ENCODE measurements at places on chromosomes 2 and 18. TPM values are rescaled to one million over a fixed set of nuclear protein-coding genes. Genes with fewer than 3 reads are reported as not detected.

The RGPD4 gene
- 0.63 TPM for total RNA-seq

The CPS1 gene
- 0.67 TPM for total RNA-seq

The LHCGR gene
- total RNA-seq: not detected

The RAD51AP2 gene
- total RNA-seq: not detected

The DAW1 gene
- total RNA-seq: not detected

The KCNE4 gene
- total RNA-seq: not detected

The TBR1 gene
- total RNA-seq: not detected

The EPB41L3 gene
- 10.9 TPM for total RNA-seq

The MBOAT2 gene
- total RNA-seq: 2.0 TPM

The PAIP2B gene
- total RNA-seq: 2.3 TPM

- H3K36me3 ChIP-seq: no peaks in the 10 kb centered on the region
- no peak for DNase-seq
- H3K4me1 ChIP-seq: no peaks in the 10 kb centered on the region
- H3K27ac ChIP-seq: no peak overlapping the region
- no peak overlapping the region for H3K4me3 ChIP-seq
Observed at GRCh38 chr18:55384551-55385275, 203.3 kb downstream of the TCF4 start.

GRCh38 chr2:198571393-198571792, 767.0 kb downstream of the PLCL1 start:
- no peaks in the 10 kb centered on the region for H3K27me3 ChIP-seq
- H3K36me3 ChIP-seq: no peaks in the 10 kb centered on the region
- H3K27ac ChIP-seq: no peak overlapping the region
- H3K4me1 ChIP-seq: no peaks in the 10 kb centered on the region
- H3K4me3 ChIP-seq: no peak overlapping the region

- DNase-seq: peak; percentile 26
- peak overlapping the region; percentile 83 for H3K27ac ChIP-seq
- peaks cover 40% of the 10 kb centered on the region for H3K4me1 ChIP-seq
Observed at GRCh38 chr2:100580367-100581276, 17.8 kb downstream of the PDCL3 start.

GRCh38 chr2:40394031-40394430, 57.9 kb downstream of the SLC8A1 start:
- H3K4me1 ChIP-seq: no peaks in the 10 kb centered on the region
- H3K27ac ChIP-seq: no peak overlapping the region
- no peak overlapping the region for H3K4me3 ChIP-seq

DNA sequence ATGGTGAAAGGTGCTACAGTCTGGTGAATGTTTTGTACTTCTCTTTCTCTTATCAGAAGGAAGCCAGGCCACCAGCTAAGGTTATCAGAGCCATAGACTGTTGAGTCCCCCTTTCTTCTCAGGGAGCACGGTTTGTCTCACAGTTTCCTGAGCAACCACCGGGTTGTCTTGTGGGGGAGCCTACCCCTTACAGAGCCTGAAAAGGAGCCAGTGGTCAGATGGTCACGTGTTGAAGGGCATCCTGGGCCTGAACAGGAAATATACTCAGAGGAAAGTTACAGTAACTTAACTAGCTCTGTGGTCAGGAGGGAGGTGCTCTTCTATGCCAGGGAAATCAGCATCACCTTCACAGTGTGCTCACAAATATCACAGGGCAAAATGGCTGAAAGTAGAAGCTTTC, 11.6 kb downstream of the CD28 start:
- H3K4me3 ChIP-seq: peak overlapping the region; percentile 21
- H3K27ac ChIP-seq: peak overlapping the region; percentile 70
- DNase-seq: peak; percentile 43
- H3K4me1 ChIP-seq: peaks cover 81% of the 10 kb centered on the region
- H3K27me3 ChIP-seq: no peaks in the 10 kb centered on the region
- peaks cover 51% of the 10 kb centered on the region for H3K36me3 ChIP-seq

DNA sequence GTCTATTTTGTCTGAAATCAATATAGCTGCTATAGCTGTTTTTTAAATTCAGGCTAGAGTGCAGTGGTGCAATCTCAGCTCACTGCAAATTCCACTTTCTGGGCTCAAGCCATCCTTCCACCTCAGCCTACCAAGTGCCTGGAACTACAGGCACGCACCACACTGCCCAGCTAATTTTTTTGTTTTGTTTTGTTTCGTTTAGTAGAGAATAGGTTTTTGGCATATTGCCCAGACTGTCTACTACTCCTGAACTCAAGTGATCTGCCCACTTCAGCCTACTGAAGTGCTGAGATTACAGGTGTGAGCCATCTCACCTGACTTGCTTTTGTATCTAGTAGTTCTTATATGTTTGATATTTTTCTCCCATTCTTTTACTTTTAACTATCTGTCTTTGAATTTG, 259.7 kb downstream of the CDH19 start:
- no peak overlapping the region for H3K27ac ChIP-seq
- DNase-seq: no peak
- no peaks in the 10 kb centered on the region for H3K4me1 ChIP-seq
- no peak overlapping the region for H3K4me3 ChIP-seq
- H3K36me3 ChIP-seq: no peaks in the 10 kb centered on the region
- no peaks in the 10 kb centered on the region for H3K27me3 ChIP-seq

DNA sequence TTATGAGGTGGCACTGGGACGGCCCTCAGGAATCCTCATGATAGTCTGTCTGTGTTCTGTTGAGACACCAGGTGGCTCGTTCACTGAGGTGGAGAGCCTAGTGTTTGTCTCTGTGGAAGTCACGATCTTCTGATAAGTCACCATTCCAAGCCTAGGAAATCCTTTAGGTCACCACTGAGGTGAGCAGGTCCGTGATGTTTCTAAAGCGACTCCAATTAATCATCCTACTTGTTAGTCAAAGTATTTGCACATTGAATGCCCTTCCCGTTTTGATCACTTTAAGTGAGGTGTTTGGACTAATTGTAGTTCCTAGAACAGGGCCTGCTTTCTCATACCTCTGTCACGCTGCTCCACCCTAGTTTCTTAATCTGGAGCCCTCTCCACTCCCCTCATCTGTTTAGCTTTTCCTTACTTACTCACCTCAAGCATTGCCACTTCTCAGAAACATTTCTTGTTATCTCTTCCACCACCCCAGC, 28.0 kb upstream of the DSG3 start:
- H3K27me3 ChIP-seq: no peaks in the 10 kb centered on the region
- no peak overlapping the region for H3K4me3 ChIP-seq
- DNase-seq: no peak
- no peaks in the 10 kb centered on the region for H3K36me3 ChIP-seq
- no peak overlapping the region for H3K27ac ChIP-seq

DNA sequence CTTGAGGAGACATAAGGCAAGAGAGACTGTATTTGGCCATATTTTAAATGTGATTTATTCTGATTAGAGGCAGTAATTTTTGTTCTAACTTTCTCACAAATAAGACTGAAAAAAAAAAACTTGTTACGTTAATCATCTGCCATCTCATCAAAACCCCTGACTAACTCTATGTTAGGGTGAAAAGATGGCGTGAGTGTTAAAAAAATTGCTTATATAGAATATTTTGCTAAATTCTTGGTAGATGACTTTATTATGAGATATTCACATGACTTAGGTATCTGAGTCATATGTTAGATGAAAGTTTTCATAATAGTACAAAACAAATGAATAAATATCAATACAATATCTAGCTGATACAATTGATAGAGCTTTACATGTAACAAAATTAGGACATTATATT, 1508.7 kb upstream of the TMEFF2 start:
- no peak overlapping the region for H3K4me3 ChIP-seq
- no peak for DNase-seq
- H3K36me3 ChIP-seq: no peaks in the 10 kb centered on the region
- H3K27me3 ChIP-seq: no peaks in the 10 kb centered on the region
- H3K4me1 ChIP-seq: no peaks in the 10 kb centered on the region

DNA sequence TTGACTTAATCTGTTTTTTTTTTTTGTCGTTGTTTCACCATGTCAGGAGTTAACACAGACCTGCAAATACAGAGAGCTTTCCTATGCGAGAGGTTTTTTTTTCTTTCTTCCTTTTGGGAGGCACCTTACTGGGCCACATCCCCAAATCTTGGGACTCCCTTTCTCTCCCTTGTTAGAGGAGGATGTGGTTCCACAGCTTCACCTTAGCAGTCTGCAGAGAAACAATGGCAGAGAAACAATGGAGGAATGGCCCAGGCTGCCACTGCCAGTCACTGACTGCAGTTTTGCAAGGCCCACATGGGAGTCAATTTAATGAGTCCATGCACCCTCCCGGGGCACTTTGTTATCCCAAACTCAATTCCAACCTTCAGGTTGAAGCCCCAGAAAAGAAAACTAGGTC, 20.8 kb upstream of the PDK1 start:
- H3K4me3 ChIP-seq: no peak overlapping the region
- H3K27ac ChIP-seq: no peak overlapping the region
- H3K27me3 ChIP-seq: no peaks in the 10 kb centered on the region
- H3K36me3 ChIP-seq: no peaks in the 10 kb centered on the region
- no peaks in the 10 kb centered on the region for H3K4me1 ChIP-seq

GRCh38 chr2:78757191-78757590, 268.3 kb upstream of the REG3G start:
- H3K27ac ChIP-seq: no peak overlapping the region
- no peak for DNase-seq
- no peaks in the 10 kb centered on the region for H3K27me3 ChIP-seq
- H3K36me3 ChIP-seq: no peaks in the 10 kb centered on the region

GRCh38 chr2:160680974-160681373, 187.4 kb upstream of the RBMS1 start:
- no peaks in the 10 kb centered on the region for H3K36me3 ChIP-seq
- no peak overlapping the region for H3K27ac ChIP-seq
- no peaks in the 10 kb centered on the region for H3K27me3 ChIP-seq
- H3K4me3 ChIP-seq: no peak overlapping the region
- no peak for DNase-seq
- H3K4me1 ChIP-seq: no peaks in the 10 kb centered on the region

- no peak within 1 kb of the TSS for H3K27ac ChIP-seq
- peaks cover 6% of the 10 kb centered on the region for H3K4me1 ChIP-seq
- H3K36me3 ChIP-seq: no peaks in the 10 kb centered on the region
- peaks cover 25% of the 10 kb centered on the region for H3K27me3 ChIP-seq
- no peak for DNase-seq
Observed at GRCh38 chr2:121284463-121285449, at the start of gene TFCP2L1. TSS of gene TFCP2L1 (minus strand) at chr2:121285202. CDS start at chr2:121285109, 93 bp downstream.

- H3K4me3 ChIP-seq: no peak overlapping the region
- no peaks in the 10 kb centered on the region for H3K4me1 ChIP-seq
- no peaks in the 10 kb centered on the region for H3K36me3 ChIP-seq
- H3K27ac ChIP-seq: no peak overlapping the region
Observed at GRCh38 chr18:50696436-50696835, 123.4 kb downstream of the MRO start.

DNA sequence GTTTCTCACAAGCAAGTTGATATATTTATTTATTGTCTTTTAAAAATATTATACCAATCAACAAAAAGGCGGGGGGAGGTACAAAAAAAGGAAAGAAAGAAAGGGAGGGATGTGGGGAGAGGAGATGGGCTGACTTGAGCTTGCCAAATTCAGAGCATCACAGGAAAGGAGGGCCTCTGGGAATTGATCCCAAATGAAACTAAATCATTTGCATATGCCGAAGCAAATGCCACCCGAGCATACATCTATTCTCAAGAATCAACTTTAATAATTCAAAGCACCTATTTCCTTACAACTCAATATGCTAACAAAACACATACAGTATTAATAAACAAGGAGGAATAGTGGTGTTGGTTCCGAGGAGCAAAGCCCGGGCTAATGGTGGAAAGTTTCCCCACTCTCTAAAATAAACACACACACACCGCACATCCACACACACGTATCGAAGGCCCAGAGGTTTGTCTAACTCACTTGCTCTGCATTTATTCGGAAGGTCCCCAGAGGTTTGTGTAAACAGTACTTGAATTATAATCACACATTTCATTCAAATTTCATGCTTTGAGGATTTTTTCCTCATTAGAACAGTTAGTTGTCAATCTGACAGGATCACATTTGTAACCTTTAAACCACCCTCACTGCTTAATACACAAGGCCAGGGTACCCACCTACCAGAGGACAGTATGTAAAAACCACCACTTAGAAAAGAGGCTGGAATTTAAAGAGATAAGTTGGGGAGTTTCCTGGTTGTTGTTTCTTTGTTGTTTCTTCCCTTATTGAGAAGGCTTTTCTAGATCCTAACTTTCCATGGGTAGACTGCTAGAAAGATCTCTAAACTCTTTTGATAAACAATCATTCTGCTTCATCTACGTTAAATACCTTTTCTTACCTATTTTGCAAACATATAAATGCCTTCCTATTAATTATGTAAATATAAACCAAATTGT, 264.7 kb downstream of the TCF4 start:
- DNase-seq: no peak
- H3K27me3 ChIP-seq: peaks cover 28% of the 10 kb centered on the region
- H3K27ac ChIP-seq: no peak overlapping the region
- H3K4me1 ChIP-seq: peaks cover 6% of the 10 kb centered on the region

GRCh38 chr2:196284866-196285557, 113.6 kb upstream of the STK17B start:
- no peaks in the 10 kb centered on the region for H3K36me3 ChIP-seq
- H3K4me1 ChIP-seq: peaks cover 17% of the 10 kb centered on the region
- no peak overlapping the region for H3K27ac ChIP-seq
- H3K4me3 ChIP-seq: no peak overlapping the region
- H3K27me3 ChIP-seq: no peaks in the 10 kb centered on the region

DNA sequence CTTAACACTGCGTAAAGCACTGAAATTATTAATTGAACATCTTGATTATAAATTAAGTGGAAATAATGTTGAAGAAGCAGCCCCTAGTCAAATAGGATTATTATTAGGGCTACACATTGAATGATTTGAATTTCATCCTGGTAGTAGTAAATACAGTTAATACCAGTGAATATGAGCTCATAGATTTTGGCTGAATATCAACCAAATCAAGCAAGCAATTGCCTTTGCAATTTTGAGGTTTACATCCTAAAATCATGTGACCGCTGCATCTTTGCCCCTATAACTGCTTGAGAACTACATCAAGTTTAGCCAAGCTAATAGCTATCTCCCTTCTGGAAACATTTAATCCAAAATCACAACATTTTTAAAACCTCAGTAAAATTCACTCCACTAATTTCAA, 801.2 kb upstream of the PIK3C3 start:
- DNase-seq: no peak
- H3K4me1 ChIP-seq: no peaks in the 10 kb centered on the region
- H3K27ac ChIP-seq: no peak overlapping the region
- no peaks in the 10 kb centered on the region for H3K27me3 ChIP-seq

DNA sequence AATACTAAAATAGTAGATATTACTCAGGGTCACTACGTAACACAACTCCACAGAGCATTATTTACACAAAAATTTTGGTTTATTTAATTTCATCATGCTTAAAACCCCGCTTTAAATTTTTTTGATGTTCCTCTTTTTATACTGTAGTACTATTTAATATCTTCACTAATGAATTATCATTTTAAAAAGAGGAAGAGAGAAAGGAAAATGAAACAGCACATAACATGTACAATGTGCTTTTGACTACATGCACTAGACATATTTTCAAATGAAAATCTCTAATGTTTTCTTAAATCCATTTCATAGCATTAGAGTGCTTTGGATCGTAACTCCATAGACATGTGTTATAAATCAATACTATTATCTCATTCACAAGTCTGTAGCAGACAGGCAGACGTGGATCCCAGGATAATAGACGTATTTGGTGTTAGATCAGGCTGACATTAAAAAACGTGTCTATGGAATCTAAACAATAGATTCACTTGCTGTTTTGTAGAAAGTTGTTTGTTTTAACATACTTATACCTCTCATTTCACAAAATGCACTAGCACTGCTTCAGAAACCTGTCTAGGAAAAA, 897.0 kb downstream of the CPS1 start:
- no peak overlapping the region for H3K4me3 ChIP-seq
- H3K36me3 ChIP-seq: no peaks in the 10 kb centered on the region
- no peaks in the 10 kb centered on the region for H3K4me1 ChIP-seq

GRCh38 chr2:219186754-219187456, 8.8 kb downstream of the RETREG2 start:
- no peaks in the 10 kb centered on the region for H3K27me3 ChIP-seq
- peaks cover 14% of the 10 kb centered on the region for H3K4me1 ChIP-seq
- H3K36me3 ChIP-seq: peaks cover 29% of the 10 kb centered on the region
- H3K4me3 ChIP-seq: no peak overlapping the region
